ENCODE measurements at places on chromosomes 2 and 18.

DNA sequence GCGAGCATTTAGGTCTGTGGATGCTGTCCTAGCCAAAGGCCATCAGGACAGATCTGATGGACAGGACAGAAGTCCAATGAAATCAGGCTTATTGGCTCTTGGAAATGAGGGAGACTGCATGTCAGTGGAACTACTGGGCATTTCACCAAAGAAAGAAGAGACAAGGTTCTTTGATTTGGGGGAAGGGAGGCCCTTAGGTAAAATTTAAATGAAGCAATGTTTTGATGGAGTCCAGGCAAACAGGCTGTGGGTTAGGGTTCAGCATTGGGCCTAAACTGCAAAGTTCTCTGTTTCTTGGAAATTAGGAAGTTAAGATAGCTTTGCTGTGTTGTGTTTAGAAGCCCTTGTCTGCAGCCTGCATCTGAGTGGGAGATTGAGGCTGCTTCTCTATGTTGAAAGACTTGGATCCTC is 31.6 kb upstream of the RNF149 start:
- DNase-seq = no peak

- no peak for DNase-seq
Measured at GRCh38 chr2:129488376-129488775, 491.1 kb upstream of the RAB6C start.

DNA sequence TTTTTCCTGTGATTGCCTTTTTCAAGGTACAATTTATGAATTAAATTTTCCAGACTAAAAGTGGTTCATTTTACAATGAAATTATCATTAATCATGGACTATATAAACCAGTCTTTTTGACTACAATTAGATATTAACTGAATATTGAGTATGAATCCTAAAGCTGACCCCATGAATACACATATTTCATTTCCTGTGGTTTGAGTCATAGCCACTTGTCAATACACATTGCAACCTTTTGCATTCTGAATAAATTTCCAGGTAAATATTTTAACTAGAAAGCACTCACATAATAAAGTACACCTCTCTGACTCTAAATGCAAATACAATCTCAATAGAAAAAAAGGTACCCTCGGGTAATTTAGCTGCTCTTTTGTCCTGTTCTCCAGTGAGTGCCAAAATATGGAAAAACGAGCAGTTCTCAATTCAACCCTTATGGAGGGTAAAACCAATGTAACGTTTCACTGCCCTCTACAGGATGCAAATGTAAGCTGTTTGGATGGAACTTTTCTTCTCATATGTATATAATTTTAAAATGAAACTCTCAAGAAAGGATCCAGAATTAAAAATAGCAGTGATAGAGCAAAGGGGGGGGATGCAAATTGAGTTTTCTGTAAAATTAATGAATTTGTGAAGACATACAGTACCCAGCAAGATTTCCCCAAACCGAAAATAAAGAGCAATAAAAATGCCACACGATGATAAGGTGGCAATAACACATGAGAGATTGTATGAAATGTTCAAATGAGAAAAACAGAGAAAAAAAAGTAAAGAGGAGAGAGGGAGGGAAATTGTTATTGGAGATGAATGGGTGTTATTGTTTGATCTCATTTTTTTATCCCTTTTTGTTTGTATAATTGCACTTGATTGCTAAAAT is 1795.7 kb upstream of the PIK3C3 start:
- DNase-seq = no peak

GRCh38 chr18:23585007-23585871 is 1.1 kb downstream of the NPC1 start:
- peak; percentile 15 for DNase-seq
